Astrocyte of the hippocampus (primary cell): ENCODE measurements at places on chromosomes 1 and 21.
A peak's percentile ranks its signal among the peaks of the same experiment; 100 is the strongest.

- peak; percentile 10 for DNase-seq
Observed at GRCh38 chr1:78620666-78621065, 418 bp downstream of the IFI44L start.

DNA sequence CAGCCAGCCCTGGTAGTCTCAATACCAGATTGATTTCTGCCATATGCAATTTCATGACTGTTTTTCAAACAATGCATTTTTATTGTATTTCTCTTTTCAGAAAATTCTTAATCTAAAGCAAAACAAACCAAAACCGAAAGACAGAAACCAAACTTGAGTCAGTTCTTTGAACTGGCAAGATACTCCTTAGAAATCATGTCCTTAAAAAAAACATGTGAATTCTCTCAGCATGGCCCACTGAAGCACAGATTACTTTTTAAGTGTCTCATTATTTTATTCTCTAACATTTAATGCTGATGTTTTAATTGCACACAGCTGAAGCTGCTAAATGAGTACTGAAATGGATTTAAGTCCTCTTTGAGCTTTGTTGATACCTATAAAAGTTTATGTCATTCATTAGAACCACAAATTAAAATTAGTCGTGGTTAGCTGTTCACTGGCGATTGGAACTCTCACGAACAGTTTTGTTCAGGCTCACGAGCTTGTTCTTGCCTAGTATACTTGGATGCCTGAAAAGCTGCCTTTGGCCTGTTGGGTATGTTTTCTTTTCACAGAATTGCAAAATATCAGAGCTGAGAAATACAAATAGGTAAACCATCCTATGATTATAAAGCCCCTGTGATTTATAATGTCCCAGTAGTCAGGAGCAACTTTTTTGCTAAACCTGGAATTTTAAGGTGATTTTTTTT lies 87.5 kb downstream of the CAMTA1 start:
- peak; percentile 66 for DNase-seq

GRCh38 chr1:78053498-78053897 lies 7.7 kb downstream of the GIPC2 start:
- DNase-seq, result no peak

- peak; percentile 41 for DNase-seq
Observed at GRCh38 chr1:221725735-221726672, 15.9 kb downstream of the DUSP10 start.

DNA sequence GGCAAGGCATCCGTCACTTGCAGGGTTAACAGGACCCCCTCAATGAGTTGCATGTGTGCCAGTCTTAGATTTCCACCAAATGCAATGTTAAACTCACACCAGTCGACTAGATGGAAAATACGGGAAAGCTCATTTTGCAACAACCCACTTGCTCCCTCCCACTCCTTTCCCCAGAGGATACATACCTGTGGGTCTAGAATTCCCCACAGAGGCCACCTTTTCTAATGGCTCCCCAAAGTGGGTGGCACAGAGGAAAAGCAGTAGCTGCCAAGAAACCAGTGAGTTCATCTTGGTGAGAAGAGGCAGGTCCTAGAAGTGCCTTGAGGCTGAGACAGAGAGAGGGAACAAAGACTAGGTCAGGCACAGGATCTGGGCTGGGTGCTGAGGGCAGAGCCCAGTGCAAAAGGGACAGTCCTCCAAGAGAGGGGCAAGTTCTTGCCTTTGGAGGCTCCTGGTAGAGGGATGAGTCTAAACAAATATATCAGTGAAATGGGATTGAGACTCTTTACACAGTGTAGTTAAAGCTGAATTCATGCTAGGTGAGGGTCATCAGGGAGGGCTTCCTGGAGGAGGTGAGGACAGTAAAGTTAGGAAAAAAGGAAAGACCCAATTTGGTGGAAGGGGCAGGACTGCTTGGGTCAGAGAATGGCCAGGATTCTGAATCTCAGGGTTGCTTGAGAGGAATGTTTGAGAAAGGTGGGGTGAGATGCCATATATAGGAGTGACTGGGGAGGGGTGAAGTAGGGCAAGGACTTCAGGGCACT lies 3.5 kb downstream of the KISS1 start:
- DNase-seq, result peak; percentile 49

GRCh38 chr1:40014812-40015594 lies 25.5 kb upstream of the CAP1 start:
- DNase-seq, result peak; percentile 77

DNA sequence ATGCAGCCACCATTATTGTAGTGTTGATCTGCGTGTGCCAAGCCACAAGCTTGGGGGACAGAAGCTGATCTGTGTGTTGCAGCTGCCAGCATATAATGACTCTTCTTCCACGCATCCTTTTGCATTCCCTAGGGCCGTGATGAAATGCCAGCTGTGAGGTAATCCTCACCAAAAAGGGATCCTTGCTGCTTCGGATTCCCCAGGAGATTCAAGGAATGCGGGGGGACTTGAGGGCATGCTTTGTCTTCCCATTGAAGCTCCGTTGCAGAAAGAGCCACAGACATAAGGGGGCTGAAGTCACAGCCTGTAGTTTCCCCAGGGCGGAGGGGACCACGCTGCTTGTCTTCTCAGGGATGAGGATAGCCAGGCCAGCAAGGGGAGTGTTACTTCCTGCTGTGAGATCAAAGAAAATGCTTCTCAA lies 281.6 kb upstream of the FMN2 start:
- peak; percentile 30 for DNase-seq

DNA sequence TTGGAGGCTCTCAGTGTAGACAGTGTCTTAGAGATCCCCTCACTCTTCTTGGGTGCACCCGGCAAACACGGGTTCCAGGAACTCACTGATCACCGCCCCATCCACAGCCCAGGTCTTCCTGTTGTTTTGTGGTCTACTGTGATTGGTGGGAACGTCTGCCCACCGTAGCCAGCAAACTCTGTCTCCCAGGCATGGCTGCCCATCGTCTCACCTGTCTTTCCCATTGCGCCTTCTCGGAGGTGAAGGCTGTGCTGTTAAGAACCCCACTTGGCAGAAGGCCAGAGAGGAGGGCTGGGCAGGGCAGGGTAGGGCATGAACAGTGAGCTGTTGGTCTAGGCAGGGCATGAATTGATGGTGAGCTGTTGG lies 14.1 kb upstream of the KCNA2 start:
- no peak for DNase-seq

DNA sequence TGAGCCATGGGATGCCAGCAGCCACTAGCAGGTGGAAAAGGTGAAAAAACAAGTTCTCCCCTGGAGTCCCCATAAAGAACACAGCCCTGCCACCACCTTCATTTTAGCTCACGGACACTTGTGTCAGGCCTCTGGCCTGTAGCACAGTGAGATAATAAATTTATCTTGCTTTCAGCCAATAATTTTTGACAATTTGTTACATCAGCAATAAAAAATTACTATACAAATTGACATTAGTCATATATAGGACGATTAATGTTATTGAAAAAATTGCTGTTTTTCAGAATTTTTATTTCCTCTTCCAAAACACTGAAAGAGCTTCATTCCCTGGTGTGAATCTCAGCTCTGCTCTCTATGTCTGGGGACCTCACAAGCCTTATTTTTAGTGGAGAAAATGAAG lies 152.9 kb upstream of the ETV3 start:
- no peak for DNase-seq

DNA sequence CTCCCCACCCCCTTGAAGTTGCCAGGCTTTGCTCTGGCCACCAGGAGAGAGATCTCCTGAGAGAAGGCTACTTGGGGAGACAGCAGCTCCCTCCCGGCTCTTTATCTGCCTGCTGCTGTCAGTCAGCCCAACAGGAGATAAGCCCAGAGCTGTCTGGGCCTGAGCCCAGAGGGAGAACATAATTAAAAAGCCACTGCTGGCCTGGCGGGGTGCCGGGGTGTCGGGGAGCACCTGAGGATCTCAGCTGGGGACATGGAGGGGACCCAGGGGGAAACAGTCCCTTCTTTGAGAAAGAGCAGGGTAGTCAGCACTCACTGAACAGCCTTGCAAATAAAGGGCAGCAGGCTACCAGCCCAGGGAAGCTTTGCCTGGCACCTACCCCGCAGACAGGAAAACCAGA lies 17.9 kb downstream of the VWA5B1 start:
- DNase-seq, result no peak

- no peak for DNase-seq
Observed at GRCh38 chr1:220420726-220421125, 107.2 kb upstream of the MARK1 start.

DNA sequence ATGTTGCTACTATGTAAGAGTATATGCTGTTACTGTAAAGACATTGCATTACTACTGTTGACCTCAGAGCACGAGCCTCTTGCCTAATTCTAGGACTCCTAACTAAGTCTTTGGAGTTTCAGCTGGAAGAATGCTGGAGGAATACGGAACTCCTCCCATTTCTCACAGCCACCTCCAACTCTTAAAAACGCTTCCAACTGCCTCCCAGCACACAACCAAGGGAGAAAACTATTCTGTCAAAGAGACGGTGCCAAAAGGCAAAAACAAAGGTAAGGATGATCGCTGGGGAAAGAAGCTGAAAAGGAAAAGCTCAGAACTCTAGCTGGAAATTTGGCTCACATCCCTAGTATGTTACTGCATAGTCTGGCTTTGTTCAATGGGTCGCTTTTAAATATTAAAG lies at the start of gene FMO2:
TSS of gene FMO2 (plus strand) at position 210 of the 400 bp plus-strand sequence. CDS start 414 bp downstream, outside the sequence.
- peak; percentile 16 for DNase-seq

DNA sequence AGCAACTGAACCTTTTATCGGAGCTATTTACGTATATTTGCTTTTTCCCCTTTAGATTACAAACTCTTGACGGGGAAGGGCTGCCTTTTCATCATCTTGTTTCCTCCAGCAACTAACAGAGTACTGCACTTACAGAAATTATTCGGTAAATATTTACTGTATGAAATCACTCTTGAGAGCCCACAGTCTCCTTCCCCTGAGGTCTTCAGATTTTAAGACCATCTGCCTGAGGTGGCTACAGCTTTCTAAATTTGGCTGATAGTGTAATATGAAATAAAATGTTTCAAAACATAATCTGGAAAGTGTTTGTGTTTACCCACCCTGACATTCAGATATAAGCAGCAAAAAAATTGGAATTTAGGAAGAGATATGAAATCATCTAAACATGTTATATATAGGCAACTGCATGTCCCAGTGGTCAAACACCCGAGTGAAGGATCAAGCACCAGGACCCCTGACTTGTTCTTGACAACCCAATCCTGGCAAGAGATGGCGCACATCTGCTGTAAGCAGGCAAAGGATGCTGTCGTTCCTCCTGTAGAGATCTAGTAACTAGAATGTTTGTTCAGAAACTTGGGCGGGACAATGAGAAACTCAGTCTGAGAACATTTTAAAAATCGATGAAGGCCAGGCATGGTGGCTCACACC lies 60.9 kb downstream of the SIPA1L2 start:
- DNase-seq, result no peak

DNA sequence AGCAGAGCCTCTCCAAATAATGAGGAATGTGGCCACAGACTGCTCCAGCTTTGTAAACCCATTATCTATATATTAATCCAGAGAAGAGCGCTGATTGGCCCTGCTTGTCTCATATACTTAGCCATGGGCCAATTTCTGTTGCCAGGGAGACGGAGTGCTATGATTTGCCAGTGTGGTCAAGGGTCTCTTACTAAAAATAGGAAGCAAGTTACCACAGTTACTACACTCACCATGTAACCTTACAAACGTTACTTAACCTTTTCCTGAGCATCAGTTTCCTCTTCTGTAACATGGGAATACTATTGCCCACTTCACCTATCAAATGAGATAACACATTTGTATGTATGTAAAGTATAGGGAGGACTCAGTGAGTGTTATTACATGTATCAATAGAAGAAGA lies 7.7 kb upstream of the S100A2 start:
- no peak for DNase-seq

GRCh38 chr1:161483361-161483760 lies 21.9 kb upstream of the FCGR2A start:
- DNase-seq, result no peak

- no peak for DNase-seq
Observed at GRCh38 chr21:34795548-34796180, 126.9 kb downstream of the CLIC6 start.

GRCh38 chr21:42883921-42884320 lies 4.6 kb upstream of the WDR4 start:
- no peak for DNase-seq
